Sigmoid colon (tissue), 7 donors: ENCODE measurements at places on chromosomes 12 and 14. TPM values are rescaled to one million over a fixed set of nuclear protein-coding genes. Genes with fewer than 3 reads are reported as not detected.

GALNT16 gene
- 12.5 TPM for total RNA-seq

DNA sequence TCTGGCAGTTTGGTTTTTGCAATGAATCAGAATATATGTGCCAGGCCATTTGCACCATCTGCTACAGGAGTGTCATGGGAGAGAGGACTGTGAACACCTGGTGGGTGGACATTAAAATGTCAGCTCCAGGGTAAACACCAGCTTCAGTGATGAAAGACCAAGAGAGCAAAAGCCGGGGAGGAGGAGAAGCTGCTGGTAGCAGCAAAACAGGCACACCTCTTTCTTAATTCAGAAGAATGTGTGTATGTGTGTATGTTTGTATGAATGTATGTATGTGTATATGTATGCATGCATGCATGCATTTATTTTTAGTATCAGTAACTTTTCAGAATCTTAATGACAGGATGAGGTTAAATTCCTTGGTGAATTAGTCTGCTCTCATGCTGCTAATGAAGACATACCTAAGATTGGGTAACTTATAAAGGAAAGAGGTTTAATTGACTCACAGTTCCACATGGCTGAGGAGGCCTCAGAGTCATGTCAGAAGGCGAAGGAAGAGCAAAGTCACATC is 357.4 kb upstream of the PRICKLE1 start:
- no peak for DNase-seq

- no peak for DNase-seq
These were observed 478.9 kb downstream of the BCAT1 start for GRCh38 chr12:24470050-24470449.

DNA sequence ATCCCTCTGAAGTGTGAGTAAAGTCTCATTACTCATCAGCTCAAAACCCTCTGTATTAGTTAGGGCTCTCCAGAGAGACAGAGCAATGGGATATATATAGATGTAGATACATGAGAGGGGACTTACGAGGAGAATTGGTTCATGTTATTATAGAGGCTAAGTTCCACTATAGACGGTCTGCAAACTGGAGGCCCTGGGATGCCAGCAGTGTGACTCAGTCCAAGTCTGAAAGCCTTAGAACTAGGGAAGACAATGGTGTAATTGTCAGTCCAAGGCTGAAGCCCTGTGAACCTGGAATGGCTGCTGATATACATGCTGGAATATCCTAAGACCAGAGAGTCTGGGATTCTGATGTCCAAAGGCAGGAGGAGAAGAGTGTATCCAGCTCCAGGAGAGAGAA is 57.3 kb upstream of the CEP83 start:
- no peak for DNase-seq
